ENCODE measurements at places on chromosomes 7 and 10.

GRCh38 chr7:103803631-103804030 is 185.8 kb downstream of the RELN start:
- DNase-seq, result no peak

DNA sequence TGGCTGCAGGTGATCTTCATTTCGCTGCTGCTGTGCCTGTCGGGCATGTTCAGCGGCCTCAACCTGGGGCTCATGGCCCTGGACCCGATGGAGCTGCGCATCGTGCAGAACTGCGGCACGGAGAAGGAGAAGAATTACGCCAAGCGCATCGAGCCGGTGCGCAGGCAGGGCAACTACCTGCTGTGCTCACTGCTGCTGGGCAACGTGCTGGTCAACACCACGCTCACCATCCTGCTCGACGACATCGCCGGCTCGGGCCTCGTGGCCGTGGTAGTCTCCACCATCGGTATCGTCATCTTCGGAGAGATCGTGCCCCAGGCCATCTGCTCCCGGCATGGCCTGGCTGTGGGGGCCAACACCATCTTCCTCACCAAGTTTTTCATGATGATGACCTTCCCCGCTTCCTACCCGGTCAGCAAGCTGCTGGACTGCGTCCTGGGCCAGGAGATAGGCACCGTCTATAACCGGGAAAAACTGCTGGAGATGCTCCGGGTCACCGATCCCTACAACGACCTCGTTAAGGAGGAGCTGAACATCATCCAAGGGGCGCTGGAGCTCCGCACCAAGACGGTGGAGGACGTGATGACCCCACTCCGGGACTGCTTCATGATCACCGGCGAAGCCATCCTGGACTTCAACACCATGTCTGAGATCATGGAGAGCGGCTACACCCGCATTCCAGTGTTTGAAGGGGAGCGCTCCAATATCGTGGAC is 1.3 kb downstream of the CNNM2 start:
- no peak for DNase-seq

DNA sequence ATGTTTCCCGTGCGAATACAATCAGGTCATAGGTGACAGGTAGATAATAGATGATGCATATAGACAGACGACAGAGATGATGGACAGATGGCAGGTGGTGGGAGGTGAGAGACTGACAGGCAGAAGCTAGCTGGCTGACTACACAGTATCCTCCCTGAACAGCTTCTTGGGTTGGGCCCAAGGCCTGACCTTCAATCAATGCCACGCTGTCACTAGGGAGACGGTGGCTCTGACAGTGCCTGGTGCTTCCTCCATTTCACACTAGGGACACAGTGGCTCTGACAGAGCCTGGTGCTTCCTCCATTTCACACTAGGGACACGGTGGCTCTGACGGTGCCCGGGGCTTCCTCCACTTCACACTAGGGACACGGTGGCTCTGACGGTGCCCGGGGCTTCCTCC is 200.1 kb downstream of the DIP2C start:
- DNase-seq, result no peak

GRCh38 chr10:13928451-13928850 is 341.7 kb downstream of the PRPF18 start:
- no peak for DNase-seq

DNA sequence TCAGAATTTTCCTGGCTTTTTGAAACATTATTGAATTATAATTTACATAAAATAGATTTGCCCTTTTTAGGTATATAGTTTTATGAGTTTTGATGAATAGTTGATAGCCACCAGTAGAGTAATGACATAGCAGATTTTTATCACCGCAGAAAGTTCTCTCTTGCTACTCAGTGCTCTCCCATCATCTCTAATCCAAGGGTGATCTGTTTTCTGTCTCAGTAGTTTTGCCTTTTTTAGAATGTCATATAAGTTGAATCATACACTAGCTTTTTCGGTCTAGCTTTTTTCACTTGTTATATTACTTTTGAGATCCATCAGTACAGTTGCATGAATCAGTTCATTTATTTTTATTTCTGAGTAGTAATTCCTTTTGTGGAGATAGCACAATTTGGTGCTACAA is 17.9 kb downstream of the RSBN1L start:
- DNase-seq, result no peak

- DNase-seq, result no peak
Measured at GRCh38 chr7:65453341-65454030, 79.8 kb downstream of the ZNF92 start.

GRCh38 chr10:53700278-53700677 is 927.7 kb upstream of the MBL2 start:
- no peak for DNase-seq

DNA sequence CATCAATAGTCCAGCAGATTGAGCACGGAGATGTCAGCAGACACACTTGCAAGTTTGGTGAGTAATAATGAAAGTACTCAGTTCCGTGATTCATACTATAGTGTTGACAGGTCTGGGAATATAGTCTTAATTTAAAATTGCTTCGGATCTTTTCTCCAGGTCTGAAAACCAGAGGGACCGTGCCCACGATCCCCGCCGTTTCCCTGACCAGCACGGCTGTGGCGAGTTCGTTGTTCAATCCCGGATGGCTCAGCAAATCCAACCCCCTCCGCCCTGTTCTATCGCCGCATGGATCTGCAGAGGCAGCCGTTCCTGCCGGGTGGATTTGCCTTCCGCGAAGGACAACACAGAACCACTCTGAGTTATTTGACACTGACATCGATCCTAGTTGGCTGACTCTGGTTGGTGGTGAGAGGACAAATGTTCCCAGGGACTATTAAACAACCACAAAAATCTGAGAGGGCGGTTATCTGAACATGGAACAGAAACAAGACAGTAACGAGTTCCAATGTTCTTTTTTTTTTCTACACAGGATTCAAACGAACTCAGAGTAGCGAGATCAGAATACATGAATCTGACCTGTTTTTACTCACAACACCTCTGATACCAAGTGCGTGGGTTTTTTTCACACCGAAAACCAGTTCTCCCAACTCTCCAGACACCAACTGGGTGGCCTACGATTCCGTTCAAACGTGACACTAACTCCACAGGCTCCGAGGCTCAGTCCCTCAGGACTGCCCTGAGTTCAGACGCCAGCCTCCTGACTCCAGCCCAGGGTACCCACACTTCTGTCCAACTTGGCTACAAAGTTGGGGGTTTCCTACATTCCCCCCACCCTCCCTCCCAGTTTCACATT is 52.7 kb downstream of the RBM17 start:
- peak; percentile 50 for DNase-seq

- DNase-seq, result no peak
Measured at GRCh38 chr10:1347525-1347924, 291.3 kb downstream of the WDR37 start.

- DNase-seq, result no peak
Measured at GRCh38 chr7:141225916-141226618, 152.2 kb downstream of the TMEM178B start.

- no peak for DNase-seq
Measured at GRCh38 chr10:37789590-37789989, 67.8 kb downstream of the ZNF248 start.

DNA sequence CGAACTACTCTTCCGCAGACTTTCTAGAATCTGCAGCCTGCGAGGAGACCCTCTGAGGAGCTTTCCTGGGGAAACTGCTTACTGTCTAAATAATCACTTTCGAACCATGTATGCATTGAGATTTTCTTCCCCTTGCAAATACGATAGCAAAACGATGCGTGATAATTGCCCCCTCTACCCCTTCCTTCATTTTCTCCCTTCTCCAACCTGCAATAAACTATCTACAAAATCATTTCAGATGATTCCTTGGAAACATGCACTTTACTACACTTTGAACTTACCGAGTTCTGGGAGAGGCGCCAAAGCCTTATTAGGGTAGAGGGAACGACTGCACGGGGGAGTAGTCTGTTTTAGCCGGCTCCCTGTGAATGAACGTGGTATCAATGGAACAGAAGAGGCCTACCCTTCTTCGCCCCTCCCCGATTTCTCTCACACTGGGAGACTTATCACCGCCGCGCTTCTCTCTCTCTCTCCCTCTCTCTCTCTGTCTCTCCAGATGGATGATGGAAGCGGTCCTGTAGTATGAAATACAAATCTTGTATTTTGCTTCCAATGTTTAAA is at the start of gene FGFBP3:
TSS of gene FGFBP3 (minus strand) at position 370 of the 561 bp plus-strand sequence. CDS start 517 bp downstream, outside the sequence.
- DNase-seq, result no peak

DNA sequence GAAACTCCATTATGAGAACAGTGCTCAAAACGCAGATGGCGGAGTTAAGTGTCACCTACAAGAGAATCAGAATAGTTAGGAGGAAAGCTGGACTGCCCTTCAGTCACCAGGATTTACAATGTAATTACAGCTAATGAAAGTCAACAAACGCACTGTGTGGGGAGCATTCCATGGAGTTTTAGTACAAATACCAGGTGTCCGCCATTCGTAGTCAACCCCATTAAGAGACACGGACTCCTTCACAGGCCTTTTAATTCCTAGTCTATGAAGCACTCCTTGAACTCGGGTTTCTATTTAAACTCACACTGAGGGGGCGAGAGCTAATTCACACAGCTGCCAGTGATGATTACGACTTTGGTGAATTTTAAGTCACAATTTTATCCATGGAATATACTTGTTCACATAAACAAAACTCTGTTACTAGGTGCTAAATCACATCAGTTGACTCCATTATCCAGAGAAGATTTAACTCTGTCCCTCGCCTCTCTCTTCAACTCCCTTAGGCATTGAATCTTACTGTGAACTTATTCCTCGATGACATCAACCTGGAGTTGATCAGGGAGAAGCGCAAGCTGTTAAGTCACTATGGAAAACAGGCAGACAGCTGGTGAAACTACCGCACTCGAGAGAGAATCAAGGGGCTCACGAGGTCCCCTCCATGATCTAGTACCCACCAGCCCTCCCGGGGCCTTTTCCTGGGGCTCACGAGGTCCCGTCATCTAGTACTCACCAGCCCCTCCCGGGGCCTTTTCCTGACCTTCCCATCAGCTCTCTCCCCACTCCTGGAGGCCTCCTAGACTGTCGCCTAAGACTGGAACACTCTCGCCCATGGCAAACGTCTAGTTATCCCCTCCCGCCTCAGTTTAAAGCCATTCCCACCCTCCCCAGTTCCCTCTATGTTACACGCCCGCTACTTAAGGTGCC is 1.5 kb downstream of the ZFAND2A start:
- no peak for DNase-seq

DNA sequence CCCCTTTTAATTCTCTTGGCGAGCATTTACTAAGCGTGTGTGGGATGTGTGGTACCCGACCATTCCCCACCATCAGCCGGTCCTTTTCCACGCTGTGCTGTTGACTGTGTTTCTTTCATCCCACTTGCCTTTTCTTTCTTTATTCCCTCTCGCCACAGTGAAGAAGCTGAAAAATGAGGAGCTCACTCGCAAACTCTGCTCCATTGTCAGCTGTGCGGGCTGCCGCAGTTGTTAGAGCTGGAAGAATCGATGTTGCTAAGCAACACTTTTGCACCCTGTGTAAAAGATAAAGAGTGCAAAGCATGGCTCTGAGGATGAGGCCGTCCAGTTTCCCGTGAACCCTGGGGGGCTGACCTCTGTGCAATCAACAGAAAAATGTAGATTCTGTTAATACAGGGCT is 203.1 kb upstream of the NEBL start:
- DNase-seq, result no peak

DNA sequence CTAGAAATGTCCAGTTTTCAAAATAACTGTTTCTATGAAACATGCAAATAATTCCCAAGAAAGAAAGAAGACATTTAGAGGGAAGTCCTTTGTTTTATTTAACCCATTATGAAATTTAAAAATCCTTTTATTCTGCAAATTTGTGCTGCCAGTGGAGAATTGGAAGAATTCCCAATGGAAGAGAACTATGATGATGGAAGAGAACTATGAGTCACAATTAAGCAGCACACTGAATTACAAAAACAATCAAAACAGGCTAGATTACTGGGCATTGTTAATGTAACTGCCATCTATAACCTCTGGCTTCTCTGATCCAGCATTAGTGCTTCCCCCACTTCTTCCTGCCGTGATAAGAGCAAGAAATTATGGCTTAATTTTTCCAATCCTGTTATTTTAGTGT is 126.2 kb upstream of the FEZF1 start:
- DNase-seq, result no peak

DNA sequence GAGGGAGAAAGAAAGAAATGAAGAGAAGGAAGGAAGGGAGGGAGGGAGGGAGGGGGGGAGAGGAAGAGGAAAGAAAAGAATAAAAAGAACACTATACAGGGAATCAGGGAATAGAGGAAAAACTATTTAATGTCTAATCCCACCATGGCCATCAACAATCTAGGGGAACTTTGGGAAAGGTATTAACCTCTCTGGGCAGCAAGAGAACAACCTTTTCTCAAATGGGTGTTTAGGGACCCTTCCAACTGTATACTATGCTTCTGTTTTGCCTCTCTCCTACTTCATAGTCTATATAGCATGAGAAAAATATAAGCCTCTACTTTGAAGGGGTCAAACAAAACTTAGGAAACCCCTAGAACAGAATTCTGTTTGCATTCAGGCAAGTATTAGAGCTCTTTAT is 54.5 kb downstream of the CHCHD3 start:
- no peak for DNase-seq

- peak; percentile 78 for DNase-seq
Measured at GRCh38 chr10:78047314-78047891, 13.7 kb downstream of the RPS24 start.

- DNase-seq, result no peak
Measured at GRCh38 chr7:39144420-39144819, 166.7 kb downstream of the POU6F2 start.

- DNase-seq, result no peak
Measured at GRCh38 chr7:77258593-77258992, 59.0 kb upstream of the FGL2 start.

- DNase-seq, result no peak
Measured at GRCh38 chr10:18264466-18265050, 124.3 kb downstream of the CACNB2 start.

Data from T1000 (cell line).